Right lung (tissue), 10 donors: ENCODE measurements at places on chromosomes 13 and 19.

- no peak for DNase-seq
Measured at GRCh38 chr13:25227690-25228089, 55.6 kb upstream of the AMER2 start.

DNA sequence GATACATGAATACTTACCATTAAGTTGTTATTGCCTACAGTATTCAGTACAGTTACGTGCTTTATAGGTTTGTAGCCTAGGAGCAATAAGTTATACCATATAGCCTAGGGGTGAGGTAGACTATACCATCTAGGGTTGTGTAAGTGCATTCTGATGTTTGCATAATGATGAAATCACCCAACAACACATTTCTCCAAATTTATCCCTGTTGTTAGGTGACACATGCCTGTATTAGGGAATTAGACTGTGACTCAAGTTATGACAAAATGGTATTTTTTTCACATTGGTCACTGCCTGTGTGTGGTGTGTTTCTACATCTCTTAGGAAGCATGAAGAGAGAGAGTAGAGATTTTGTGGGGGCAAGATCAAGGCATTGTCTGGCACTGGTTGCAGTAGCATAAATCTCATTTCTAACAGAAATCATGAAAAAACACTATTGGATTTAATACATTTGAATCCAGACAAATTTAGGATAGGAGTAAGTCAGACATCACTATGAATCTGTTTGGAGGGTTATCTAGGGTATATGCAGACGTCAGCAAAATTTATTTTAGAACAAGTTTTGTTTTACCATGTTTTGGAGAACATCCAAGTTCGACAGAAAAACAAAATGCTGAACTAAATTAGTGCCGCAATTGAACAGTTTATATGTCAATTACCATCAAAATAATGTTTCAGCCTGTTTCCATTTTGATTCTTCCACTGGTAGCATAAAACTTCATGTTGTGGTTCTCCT lies 332.1 kb downstream of the LMO7 start:
- DNase-seq: no peak

DNA sequence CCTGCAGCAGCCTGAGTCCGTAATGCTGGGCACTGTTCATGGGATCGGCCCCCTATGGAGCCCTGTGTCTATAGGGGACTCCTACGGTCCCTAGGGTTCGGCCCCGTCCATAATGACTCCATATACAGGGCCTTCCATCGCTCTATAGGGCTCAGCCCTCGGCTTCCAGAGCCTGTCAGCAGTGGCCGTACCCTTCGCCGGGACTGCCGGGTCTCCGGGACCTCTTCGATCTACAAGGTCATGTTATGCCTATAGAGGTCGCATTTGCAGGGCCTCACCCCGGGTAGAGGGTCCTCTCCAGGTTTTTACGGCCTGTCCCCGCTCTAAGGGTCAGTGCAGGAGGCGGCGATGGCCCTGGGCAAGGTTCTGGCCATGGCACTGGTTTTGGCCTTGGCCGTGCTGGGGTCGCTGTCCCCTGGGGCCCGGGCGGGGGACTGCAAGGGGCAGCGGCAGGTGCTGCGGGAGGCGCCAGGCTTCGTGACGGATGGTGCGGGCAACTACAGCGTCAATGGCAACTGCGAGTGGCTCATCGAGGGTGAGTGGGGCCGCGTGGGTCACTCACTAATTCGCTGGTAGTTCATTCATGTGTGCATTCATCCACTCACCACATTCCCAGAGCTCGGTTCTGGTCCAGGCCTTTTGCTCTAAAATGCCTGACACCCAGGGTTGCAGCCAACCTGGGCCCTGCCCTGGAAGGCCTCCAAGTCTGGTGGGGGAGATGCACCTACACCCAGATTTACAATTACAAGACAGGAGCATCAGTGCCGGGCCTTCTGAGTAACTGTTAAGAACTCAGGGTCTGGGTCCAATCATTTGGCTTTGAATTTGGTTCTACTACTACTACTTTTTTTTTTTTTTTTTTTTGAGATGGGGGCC lies 699 bp downstream of the MEGF8 start:
- DNase-seq: no peak

DNA sequence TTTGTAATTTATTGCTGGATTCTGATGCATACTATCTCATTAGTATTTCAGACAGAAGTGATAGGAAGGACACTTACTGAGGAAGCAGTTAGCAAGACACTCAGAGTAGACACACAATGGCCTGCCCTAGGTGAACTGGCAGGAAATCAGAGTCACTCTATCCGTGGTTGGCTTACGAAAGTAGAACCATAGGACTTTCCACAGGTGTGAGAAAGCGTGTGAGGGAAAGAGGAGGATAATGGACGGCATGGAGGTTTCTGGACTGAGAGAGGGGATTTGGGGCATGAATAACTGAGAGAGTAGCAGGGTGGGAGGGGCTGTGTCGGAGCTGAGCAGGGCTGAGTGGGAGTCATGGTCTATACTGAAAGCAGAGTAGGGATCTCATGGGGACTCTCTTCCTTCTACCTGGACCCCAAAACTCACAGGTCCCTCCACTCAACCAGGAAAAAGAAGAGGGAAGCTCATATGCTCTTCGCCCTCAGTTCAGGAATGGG lies 18.7 kb upstream of the EID2 start:
- no peak for DNase-seq

- no peak for DNase-seq
Measured at GRCh38 chr13:113013303-113013702, 44.3 kb downstream of the MCF2L start.

DNA sequence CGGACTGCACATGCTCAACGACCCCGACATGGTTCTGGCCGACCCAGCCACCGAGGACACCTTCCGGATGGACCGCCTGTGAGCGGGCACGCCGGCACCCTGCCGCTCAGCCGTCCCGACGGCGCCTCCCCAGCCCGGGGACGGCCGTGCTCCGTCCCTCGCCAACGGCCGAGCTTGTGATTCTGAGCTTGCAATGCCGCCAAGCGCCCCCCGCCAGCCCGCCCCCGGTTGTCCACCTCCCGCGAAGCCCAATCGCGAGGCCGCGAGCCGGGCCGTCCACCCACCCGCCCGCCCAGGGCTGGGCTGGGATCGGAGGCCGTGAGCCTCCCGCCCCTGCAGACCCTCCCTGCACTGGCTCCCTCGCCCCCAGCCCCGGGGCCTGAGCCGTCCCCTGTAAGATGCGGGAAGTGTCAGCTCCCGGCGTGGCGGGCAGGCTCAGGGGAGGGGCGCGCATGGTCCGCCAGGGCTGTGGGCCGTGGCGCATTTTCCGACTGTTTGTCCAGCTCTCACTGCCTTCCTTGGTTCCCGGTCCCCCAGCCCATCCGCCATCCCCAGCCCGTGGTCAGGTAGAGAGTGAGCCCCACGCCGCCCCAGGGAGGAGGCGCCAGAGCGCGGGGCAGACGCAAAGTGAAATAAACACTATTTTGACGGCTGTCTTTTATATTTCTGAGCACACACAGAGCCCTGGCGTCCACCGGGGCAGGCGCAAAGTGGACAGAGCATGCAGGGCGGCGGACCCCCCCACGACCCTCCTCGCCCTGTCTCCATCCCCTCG lies 13.6 kb downstream of the COMP start:
- DNase-seq: no peak

GRCh38 chr13:51523082-51523518 lies 61.2 kb upstream of the WDFY2 start:
- no peak for DNase-seq

DNA sequence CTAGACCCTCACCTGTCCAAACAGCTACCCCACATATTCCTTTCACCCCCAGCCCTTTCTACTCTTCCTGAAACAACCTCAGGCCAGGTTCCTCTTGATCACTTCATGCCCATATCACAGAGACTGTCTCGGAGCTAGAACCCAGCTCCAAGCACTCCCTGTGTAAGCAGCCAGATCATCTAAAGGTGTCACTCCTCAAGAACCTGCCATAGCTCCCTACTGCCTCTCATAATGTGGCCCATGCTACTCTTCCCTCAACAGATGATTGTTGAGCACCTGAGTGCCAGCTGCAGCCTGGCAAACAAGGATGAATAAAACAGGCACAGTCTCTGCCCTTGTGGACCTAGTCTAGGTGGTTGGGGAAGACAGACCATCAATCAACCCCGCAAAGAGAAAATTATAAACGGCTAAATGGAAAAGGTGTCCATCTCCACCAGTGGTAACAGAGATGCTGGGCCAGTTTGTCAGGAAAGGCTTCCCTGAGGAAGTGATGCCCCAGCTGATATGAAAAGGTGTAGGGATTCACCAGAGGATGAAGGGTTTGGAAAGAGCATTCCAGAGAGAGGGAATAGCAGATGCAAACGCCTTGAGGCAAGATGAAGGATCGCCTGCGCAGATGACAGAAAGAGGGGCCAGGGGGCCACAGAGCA lies 8.3 kb downstream of the EPS15L1 start:
- no peak for DNase-seq

DNA sequence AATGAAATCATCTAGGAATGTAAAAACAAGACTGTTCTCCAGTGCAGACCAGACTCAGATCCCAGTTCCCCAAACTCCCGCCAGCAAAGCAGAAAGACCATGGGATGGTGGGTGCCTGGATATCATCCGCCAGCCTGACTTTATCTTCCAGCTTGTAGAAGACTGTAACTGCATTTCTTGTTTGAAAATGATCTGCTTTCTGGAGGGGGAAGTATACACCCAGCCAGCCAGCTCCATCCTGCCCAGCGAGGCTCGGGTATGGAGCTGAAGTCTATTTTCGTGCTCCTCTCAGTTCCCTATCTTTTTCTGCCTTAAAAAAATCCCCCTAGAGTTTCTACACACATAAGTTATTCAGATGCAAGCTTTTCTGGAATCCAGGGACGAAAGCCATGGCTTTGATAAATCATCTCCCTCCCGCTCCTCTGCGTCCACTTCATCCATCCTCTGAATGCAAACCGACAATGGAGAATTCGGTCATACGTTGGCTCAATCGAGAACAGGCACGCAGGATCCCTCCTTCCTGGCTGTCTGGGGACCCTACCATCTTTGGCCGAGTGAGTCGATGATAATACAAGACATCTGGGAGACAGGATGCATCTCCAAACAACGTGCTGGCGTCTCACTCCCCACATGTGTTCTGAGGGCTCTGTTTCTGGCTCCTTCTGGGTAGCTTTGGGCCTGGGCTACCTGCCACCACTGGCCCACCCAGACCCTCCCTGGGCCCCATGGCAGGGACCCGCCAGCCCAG lies 31.2 kb downstream of the CEBPG start:
- peak; percentile 62 for DNase-seq

GRCh38 chr19:53647792-53648191 lies 16.0 kb downstream of the DPRX start:
- no peak for DNase-seq

GRCh38 chr13:45048890-45049407 lies 59.6 kb downstream of the GPALPP1 start:
- no peak for DNase-seq

DNA sequence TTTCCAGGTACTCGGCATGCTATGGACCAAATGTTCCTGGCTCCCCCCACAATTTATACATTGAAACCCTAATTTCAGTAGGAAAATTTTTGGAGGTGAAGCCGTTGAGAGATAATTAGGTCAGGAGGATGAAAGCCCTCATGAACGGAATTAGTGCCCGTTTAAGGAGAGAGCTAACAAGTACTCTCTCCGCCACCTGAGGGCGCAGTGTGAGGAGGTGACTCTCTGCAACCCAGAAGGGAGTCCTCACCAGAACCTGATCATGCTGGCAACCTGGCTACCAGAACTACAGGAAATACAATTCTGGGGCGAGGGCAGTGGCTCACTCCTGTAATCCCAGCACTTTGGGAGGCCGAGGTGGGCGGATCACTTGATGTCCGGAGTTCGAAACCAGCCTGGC lies 397.8 kb downstream of the SLITRK5 start:
- no peak for DNase-seq

DNA sequence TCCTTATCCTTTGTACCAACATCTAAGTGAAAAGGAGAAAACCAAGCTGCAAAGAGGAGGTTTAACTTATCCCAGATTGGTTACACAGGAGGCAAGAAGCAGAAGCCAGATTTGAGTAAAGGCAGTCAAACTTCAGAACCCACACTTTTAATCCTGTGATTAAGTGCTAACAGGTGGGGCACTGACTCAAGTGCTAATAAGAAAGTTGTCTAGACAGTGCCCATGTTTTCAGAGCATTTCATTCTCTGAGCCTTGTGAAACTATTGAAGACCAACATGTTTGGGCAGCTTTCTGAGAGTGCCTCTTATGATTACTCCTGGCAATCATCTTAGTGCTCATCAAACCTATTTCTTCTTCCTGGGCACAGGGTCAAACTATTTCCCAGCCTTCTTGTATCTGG lies 380.8 kb downstream of the KCNRG start:
- DNase-seq: no peak

- no peak for DNase-seq
Measured at GRCh38 chr13:46388846-46389245, 1.8 kb upstream of the RUBCNL start.

DNA sequence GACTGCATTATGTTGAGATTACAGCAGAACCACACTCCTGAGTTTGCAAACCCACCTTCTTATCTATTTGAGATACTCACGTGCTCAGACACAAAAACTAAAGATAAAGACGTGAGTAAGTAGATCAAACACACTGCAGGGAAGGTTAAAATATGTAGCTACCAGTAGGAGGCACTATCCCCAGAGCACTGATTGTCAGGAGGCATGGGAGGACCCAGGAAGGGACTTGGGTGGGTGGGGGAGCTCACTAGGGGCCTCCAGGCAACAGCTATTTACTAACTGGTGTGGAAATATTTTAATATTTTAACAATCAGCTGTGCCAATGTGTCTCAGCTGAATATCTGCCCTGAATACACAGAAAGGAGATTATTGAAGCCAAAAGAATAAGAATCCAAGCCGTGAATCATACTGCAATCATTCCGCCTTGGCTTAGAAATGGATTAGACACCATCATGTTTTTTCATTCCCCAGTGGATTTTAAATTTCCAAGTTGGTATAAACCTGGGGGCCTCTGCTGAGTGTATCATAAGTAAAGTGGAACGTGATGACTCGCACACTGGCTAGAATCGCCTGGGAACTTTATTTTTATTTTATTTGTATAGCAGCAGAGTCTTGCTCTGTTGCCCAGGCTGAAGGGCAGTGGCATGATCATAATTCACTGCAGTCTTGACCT lies 73.2 kb upstream of the CACNA1A start:
- no peak for DNase-seq

DNA sequence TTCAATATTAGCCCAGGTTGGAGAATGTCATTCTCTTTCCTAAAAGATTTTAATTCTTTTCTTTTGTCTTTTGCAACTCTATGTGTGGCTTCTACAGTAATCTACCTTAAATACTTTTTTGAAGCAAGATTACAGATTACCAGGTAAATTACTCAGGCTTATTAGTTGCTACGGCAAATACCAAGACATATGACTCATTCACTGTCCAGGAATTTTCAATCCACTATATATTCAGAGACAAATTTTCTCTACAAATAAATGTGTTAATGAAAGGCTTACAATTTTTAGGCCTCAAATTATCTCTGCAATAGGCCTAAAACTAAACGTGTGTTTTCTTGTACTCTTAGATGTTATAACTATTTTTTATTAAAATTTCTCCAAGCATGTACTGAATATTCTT lies 631.3 kb downstream of the DIAPH3 start:
- DNase-seq: no peak

- no peak for DNase-seq
Measured at GRCh38 chr13:75359266-75359665, 122.7 kb downstream of the TBC1D4 start.

DNA sequence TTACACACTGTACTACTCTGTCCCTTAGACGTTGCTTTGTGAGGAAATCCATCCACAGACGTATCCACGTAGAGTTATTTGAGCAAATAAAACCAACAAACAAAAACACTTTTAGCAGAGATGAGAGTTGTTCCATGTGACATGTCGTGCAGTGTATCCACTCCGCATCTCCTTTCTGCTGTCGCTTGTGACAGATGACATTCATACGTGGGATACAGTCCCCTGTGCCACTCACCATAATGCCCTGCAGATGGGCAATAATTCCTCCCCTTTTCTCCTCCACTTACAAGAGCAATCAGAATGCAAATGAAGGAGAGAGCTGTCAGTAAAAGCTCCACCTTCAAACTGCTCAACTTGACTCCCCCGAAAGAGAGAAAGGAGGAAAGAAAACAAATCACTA lies 26.0 kb downstream of the IRS2 start:
- no peak for DNase-seq
